ENCODE measurements at places on chromosomes 7 and 10. TPM values are rescaled to one million over a fixed set of nuclear protein-coding genes. Genes with fewer than 3 reads are reported as not detected.

Gene VIPR2
- total RNA-seq, result 6.3 TPM

Gene C10orf62
- under 0.01 TPM for total RNA-seq

Gene PIP
- not detected for total RNA-seq

Gene ANKRD1
- total RNA-seq, result 14.1 TPM

Gene NRCAM
- total RNA-seq, result 13.6 TPM

Gene PHYHIPL
- total RNA-seq, result 0.52 TPM

Gene ZNF804B
- total RNA-seq, result not detected

Gene SFRP5
- 1.6 TPM for total RNA-seq

Gene HABP2
- total RNA-seq, result under 0.01 TPM

Gene KLF14
- 0.52 TPM for total RNA-seq

Gene GRM8
- not detected for total RNA-seq

Gene LRMDA
- total RNA-seq, result 7.3 TPM

Gene TRPV6
- not detected for total RNA-seq
